ENCODE measurements at places on chromosomes 2 and 18.

GRCh38 chr2:66186537-66186936 lies 248.4 kb upstream of the MEIS1 start:
- DNase-seq: no peak

DNA sequence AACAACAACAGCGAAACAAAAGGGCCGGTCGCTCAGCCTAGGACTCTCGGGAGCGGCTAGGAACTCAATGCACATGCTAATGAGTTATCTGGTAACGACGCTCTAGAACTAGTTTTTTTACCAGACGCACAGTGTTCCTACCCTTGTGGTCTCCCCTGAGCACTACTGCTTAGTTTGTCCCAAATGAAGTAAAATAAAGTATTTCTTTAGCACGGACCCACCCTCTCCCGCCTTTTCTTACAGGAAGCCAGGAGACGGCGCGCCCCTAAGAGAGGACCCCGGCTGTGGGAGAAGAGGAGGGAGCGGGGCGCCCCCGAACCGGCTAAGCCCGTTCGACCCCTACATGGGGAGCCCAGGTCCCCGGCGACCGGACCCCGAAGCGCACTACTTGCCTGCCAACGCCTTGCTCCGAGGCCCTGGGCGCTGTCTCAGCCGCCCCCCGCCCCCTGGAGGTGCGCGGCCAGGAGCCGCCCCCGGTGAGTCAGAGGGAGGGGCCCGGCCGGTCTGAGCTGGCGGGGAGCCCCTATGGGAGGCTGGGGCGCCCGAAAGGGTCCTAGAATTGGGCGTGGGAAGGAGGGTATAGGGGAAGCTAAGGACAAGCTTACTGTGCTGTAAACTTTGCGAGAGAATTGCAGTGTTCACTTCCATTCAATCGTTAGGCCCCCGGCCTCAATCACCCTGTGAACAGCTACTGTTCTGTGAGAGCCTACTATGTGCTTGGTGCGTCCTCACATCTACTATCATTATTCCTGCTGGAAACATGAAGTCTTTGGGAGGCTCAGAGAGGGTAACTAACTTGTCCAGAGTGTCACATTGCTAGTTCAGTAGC lies 3.6 kb upstream of the CAPG start:
- DNase-seq: no peak

GRCh38 chr2:24871852-24872333 lies 48.1 kb downstream of the ADCY3 start:
- no peak for DNase-seq

- no peak for DNase-seq
Measured at GRCh38 chr2:12928775-12929401, 212.2 kb downstream of the TRIB2 start.

GRCh38 chr2:233422050-233422639 lies 67.9 kb downstream of the DGKD start:
- DNase-seq: no peak

GRCh38 chr2:46569766-46570165 lies 90.4 kb downstream of the TMEM247 start:
- DNase-seq: no peak

- DNase-seq: no peak
Measured at GRCh38 chr2:21930226-21930625, 806.5 kb downstream of the TDRD15 start.

- no peak for DNase-seq
Measured at GRCh38 chr2:126900646-126901319, 2.1 kb downstream of the TEX51 start.

DNA sequence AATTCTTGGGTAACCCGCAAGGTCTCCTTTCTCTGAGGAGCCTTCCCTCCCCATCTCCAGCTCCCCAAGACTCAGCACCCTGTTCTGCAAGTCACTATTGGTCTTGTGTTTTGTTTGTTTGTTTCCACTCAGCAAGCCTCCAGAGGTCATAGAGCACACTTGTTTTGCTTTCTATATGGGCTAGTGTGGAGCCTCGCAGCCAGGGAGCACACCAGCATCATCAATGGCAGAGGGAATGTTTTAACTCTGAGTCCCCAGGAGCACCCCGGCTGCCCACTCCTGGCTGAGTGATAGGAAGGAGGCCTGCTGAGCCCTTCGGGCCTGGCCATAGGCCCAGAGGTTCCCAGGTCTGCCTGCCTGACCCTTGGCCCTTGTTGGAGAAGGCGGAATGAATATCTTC lies 36.6 kb downstream of the GLI2 start:
- DNase-seq: no peak

DNA sequence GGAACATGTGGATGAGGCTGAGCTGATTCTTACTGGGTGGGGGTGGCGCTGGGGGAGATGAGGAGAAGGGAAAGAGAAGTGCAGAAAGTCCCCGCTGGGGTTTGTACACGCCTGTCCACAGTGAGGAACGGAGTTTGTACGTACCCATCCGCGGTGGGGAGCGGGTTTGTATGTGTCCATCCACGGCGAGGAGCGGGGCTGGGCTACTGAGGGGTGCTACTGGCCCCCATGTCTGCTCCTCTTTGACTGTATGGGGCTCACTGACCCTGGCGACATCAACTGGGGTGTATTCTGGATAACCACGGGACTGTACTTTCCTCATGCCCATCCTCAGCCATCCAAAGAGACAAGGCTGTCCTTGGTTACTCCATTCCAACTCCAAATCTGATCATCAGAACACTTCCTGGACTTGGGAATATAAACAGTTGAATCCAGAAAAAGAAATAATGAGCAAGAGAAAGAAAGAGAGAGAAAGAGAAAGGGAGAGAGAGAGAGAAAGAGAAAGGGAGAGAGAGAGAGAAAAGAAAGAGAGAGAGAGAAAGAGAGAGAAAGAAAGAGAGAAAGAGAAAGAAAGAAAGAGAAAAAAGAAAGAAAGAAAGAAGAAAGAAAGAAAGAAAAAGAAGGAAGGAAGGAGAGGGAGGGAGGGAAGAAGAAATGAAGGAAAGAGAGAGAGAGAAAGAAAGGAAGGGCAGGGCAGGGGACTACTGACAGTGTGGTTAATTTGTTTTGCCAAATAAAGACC lies 21.0 kb downstream of the MAL start:
- DNase-seq: no peak

DNA sequence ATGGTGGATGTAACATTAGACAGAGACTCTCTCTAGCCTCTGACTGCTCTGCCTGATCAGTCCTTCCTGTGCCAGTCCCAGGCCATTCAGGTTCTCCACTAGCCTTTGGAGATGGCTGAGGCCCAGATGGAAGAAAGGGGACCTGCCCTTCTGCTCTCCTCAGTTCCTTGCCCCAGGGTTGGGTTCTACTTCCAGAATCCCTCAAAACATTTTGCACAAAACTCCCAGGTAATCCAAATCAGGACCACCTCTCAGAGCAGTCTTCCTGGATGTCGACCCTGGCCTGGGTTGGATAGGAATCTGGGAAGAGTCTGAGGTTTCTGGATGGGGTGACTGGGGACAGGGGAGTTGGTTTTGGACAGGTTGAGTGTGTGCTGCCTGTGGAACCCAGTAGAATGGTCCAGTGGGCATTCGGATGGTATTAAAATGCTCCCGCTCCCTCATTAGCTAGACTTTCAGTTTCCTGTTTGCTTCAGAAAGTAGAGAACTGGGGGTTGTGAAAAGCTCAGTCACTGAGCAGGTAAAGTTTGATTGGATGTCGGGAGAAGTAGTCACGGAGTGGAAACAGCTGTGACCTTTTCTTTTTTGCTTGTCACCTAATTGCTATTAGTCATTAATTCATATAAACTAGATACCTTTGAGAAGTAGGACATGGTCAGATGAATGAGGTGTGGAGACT lies 37.9 kb downstream of the DPYSL5 start:
- DNase-seq: no peak

DNA sequence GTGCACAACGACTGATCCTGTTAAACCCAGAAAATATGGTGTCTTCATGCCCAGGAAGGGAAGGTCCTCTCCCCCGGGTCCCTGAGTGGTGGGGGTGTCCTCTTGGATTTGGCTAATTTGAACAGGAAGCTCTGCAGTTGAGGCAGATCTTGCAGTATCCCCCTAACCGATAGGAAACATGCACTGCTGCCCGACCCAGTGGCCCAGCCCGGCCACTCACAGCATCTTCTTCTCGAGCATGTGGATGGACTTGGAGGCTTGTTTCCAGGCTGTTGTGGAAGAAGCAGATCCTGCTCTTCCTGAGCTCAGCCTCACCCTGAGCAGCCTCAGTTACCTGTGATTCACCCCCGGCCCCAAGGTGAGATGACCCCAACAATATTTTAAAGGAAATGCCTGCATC lies 46.4 kb upstream of the ASB1 start:
- DNase-seq: no peak

DNA sequence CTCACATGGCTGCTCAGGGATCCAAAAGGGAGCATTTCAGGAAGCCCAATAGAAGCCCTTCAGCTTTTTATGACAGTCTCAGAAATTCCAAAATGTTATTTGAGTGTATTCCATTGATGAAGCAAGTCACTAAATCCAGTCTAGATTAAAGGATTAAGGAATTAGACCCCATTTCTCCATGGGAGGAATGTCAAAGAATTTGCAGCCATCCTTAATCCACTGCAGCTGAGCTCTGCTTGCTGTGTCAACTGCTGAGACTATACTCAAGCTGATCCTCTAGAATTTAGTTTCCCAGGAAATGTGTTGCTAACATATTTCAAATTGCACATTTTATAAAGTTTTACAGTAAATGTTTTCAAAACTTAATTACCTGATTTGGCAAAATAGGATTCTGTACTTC lies 28.4 kb upstream of the C2orf69 start:
- DNase-seq: no peak

- peak; percentile 73 for DNase-seq
Measured at GRCh38 chr2:25228848-25229278, 60.5 kb upstream of the POMC start.

DNA sequence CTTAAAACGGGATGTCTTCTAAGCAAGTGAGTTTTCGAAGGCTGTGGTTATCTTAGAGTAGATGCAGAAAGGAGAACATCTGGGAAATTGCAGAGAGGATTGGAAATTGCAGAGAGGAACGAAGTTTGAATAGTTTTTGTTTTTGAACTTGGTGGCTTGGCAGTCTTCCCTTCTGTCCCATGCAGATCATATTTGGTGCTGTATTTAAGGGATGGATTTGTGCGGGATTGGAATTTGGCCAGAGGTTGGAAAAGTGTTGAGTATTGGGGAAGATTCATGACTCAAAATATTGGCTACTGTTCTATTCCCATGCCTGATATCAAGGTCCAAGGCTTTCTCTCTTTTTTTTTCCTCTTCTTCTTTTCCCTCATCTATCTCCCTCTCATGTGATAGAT lies 18.2 kb downstream of the PTPRM start:
- no peak for DNase-seq

DNA sequence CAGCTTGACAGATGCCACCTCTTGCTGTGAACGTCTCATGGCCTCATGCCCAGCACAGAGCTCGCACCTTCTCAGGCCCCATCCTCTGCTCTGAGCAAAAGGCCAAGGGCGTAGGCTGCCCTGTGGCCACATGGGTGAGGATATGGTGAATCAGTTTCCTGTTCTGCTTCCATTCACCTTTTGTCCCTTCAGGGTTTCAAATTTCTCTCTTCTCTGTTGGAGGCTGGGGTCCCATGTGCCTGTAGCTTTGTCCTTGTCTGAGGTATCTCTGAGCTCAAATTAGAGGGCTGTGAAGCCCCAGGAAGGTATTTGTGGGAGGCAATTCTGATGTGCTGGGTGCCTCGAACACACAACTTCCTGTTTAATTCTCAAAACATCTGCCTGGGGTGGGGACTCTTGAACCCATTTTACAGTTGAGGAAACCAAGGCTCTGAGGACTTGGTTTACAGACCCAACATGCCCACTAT lies 29.0 kb downstream of the ZAP70 start:
- DNase-seq: no peak

DNA sequence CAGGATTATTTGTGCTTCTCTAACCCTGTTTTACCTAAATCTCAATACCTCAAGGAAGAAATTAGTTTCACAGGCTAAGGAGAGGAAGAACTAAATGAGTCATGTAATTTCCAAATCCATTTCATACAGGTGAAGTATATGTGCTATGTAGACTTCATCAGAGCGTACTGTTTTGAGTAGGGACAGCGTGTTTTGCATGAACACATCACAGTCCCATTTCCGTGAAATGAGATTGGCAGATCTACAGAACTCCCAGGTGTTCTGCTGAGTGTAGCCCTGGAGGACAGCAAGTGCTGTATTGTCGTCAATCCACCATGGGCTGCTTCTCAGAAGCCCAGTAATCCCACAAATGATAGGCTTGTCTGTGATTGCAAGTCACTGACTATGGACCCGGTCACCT lies 97.7 kb downstream of the XRCC5 start:
- DNase-seq: no peak

DNA sequence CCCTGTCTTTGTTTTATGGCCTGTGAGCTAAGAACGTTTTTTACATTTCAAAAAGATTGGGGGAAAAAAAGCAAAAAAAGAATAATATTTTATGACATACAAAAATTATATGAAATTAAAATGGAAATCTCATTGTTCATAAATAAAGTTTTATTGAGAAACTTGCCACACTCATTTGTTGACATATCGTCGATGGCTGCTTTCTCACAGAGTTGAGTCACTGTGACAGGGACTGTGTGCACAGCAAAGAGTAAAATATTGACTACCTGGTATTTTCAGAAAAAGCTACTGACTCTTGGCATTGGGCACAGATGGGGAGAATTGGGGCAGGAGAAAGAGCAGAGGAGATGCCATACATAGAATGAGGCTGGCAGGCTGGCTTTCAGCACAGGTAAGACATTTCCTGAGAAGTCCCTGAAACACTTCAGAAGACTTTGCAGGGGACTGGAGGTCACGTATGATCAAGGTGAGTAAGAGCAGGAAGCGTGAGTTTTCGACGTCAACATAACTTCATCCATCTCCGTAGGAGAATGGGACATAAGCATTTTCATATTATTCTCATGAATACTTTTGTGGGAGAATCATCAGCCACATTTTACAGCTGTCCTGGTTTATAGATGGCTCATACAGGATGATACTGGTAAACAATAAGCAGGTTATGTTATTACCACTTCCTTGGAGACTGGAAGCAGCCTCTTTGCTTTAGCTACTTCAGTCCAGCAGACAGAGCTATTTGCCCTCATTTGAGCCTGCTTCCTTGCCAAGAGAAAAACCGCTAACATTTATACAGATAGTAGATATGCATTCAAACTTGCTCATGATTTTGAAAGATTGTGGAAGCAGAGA lies 32.5 kb upstream of the PUM2 start:
- DNase-seq: no peak

GRCh38 chr2:173828189-173829142 lies 136.7 kb downstream of the SP3 start:
- DNase-seq: no peak

GRCh38 chr18:63140997-63141777 lies 178.4 kb downstream of the BCL2 start:
- no peak for DNase-seq

DNA sequence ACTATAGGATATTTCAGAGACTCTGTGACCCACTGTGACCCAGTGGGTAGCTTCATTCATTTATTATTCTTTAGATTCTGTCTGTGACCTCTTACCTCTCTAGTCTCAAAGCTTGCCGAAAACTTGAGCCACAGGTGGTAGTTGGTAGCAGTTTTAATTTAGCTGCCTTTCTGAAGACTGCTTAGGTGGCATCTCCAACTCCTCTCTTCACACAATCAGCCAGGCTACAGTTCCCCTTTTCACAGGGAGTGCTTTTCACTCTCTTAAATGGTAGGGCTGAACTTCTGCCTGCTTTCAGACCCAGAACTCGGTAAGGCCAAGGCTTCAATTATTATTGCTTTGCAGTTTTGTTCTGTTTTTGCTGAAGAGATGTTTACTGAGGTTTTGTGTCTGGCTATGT lies 349.6 kb downstream of the ARL6IP6 start:
- no peak for DNase-seq

- DNase-seq: no peak
Measured at GRCh38 chr2:28363686-28364280, 28.9 kb upstream of the FOSL2 start.

All from NCI-H526 (cell line).